ENCODE measurements at places on chromosomes 16 and 17.

DNA sequence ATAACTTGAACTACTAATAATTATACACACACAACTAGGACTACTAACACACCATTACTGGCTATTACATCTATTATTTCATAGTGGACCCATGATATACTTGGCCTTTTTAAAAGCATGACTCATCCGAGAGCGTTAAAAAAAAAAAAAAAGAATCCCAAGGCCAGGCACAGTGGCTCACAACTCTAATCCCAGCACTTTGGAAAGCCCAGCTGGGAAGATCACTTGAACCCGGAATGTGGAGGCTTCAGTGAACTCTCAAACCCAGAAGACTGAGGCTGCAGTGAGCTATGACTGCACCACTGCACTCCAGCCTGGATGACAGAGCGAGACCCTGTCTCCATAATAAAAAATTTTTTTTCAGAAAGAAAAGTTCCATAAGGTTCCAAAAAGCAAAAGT lies 3.1 kb downstream of the GLG1 start:
- no peak for DNase-seq

DNA sequence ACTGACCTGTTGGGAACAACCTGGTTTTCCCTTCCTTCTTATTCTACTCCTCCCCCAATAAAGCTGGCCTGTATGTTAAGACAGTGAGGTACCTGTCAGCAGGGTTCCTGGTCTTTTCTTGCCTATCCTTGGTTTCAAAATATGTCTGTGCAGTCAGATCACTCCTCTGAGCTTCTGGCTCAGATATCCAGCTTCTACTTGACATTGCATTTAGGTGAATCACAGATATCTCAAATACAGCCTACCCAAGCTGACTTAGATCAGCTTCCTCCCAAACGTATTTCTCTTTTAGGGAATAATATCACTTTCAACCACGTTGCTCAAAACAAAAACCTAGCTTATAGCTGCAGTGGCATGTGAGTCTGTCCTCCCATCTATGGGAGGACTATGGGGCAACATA lies 48.7 kb downstream of the TEX14 start:
- DNase-seq, result no peak

DNA sequence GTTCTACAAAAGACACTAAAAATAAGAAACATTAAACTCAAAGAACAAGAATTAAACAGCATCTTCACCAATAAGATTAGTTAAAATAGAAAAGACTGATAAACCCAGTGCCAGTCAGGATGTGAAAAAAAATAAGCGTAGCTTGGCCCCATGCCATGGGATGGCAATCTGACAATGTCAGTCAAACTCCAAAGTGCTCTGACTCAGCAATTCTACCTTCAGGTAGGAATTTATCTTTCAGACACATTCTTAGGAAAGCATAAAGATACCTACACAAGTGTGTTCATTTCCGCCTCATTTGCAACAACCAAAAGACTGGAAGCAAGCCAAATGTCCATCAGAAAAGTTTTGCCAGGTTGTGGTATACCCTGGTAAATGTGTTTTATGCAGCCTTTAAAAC lies 9.1 kb upstream of the MPO start:
- no peak for DNase-seq

GRCh38 chr16:67661886-67662652 lies 1.3 kb downstream of the PARD6A start:
- DNase-seq, result no peak

- no peak for DNase-seq
These were observed 33.1 kb upstream of the COL1A1 start for GRCh38 chr17:50234581-50234980.

- DNase-seq, result peak; percentile 20
These were observed 4.8 kb downstream of the RPA1 start for GRCh38 chr17:1834380-1835149.

GRCh38 chr16:88785106-88785924 lies at the start of gene PIEZO1:
PIEZO1 (minus strand) TSS chr16:88785220; CDS start chr16:88784964, 256 bp downstream.
- DNase-seq, result peak; percentile 91

GRCh38 chr17:50593321-50593720 lies 32.8 kb downstream of the CACNA1G start:
- DNase-seq, result no peak

DNA sequence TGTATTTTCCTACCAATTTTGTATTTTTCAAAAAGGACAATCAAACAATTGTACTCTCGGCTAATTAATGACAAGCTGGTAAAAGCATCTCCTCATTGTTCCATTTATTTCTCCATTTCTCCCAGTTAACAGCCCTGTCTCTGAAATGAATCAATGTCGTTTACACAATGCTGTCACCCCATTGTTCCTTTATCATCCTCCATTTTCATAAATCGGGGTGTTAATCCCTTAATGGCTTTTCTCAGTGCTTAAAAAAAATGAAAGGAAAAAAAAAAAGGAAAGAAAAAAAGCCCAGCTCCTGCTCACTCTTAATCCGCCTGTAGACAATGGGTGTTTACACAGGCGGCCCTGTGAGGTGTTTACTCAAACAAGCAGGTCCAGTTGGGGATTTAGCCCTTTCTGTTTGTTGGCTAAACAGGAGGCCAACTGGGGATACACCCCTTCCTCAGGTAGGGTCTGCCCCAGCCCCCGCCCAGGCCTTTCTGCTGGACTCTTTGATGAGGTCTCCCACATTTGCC lies 86.8 kb upstream of the SALL1 start:
- DNase-seq, result no peak

DNA sequence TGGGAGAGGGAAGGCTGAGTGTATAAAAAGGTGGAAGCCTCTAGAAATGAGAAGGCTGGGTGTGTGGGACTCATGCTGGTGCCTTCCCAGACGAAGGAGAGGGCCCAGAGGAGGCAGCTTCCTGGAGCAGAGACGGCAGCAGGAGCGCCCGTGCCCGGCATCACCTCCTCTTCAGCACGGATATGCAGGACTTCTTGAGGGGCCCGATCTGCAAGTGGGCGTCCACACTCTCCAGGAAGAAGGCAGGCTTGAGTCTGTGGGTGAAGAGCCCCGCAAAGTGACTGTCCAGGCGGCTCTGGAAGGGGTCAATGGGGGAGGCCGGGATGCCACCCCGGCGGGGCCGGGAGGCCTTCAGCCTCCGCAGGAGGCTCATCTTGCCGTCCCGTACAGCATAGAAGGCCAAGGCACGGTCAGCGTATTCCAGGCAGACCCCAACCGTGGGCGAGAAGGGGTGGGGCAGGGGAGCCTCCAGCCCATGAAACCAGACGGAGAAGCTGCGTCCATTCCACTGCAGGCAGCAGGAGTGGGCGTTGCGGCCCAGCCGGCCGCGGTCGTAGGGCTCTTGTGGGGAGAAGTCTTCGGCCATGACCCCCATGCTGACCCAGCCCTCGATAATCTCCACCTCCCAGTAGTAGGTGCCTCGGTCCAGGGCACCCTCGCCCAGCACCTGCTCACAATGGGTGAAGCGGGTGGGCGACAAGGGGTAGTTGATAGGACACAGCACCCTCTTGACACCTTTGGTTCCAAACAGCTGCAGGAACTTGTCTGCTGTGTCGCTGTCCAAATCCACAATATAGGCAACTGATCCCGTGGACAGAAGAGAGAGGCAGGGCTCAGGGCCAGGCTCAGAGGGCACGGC lies 3.8 kb downstream of the TRIM47 start:
- no peak for DNase-seq

DNA sequence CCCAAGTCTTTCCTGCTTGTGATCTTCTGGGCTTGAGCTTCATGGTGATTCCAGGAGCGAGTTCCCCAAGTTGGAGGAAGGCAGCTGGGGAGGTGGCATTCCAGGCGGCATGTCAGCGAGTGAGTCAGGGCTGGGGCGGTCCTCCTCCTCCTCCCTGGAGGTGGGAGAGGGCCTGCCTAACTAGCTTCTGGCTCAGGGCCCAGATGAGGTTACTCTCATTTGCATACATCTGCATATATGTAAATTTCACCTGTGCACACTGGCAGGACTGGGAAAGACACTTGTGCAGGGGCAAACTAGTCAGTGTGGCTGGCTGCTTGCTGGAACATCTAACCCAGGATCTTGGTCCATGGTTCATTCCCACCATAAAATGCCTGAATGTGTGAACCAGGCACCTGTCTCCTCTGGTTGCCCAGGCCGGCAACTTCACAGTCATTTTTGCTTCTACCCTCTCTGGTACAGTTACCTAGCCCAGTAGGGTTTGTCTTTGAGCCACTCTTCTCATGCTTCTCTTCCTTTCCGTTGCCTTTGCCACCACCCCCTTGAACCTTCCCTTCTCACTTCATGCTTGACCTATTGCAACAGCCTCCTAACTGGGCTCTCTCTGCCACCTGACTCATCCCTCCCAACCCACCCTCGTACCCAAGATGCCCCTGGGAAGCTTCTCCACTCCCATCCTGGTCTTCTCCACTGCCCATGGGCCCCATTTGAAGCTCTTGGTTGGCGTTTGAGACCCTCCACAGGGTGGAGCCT lies 9.6 kb upstream of the DLX4 start:
- DNase-seq, result no peak

DNA sequence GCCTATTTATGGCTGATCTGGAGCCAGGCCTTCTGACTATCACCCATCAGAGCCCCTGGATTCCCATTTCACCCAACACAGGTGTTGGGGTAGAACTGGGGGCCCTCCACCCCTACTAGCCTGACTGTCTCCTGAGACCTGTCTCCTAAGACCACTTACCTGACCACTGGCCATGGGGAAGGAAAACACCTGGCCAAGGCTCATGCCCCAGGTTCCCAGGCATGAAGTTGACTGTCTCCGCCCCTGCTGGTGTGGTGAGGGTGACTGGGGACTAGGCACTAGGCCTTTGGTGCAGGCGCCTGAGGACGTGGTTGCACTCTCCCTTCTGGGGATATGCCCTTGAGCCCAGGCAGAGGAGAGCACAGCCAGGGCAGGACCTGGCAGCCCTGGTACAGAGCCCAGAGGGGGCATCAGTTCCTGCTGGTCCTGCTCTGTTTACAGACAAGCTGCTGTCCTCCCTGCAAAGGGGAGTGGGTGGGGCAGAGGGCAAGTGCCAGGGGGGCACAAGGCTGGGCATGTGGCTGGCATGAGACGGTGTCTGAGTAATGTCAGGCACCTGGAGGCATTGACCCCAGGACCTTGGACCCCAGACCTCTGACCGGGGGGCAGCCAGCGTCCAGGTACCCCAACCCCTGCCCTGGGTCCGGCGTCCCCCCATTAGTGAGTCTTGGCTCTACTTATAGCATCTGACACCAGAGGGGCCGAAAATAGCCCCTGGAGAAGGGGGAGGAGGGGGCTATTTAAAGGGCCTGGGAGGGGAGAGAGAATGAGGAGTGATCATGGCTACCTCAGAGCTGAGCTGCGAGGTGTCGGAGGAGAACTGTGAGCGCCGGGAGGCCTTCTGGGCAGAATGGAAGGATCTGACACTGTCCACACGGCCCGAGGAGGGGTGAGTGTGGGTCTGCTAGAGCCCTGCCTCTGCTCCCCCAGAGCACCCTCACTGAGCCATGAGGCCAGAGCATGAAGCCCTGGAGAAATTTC lies at the start of gene TCAP:
TSS of gene TCAP (plus strand) at position 769 of the 981 bp plus-strand sequence. CDS start at position 780, 11 bp downstream.
- no peak for DNase-seq

DNA sequence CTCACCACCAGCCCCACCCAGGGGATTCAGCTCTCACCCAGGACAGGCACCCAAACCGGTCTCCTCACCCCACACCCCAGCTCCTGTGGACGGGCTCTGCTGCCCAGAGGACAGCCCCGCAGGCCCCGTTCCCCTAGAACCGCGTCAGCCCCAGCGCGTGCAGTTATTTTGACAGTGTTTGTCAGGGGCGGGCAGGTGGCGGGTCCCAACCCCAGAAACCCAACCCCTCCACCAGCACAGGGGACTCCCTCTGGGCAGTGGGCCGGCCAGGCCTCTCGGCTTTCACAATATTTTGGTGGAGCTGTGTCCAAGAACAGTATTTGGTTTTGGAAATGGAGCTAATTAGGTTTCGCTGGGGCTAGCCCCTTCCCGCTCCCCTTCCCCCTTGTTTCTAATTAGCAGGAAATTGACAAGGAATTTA lies 44.8 kb downstream of the BAHCC1 start:
- no peak for DNase-seq

GRCh38 chr16:21302898-21303528 lies 24.9 kb upstream of the CRYM start:
- no peak for DNase-seq

GRCh38 chr16:23464196-23464595 lies 11.2 kb upstream of the COG7 start:
- no peak for DNase-seq

DNA sequence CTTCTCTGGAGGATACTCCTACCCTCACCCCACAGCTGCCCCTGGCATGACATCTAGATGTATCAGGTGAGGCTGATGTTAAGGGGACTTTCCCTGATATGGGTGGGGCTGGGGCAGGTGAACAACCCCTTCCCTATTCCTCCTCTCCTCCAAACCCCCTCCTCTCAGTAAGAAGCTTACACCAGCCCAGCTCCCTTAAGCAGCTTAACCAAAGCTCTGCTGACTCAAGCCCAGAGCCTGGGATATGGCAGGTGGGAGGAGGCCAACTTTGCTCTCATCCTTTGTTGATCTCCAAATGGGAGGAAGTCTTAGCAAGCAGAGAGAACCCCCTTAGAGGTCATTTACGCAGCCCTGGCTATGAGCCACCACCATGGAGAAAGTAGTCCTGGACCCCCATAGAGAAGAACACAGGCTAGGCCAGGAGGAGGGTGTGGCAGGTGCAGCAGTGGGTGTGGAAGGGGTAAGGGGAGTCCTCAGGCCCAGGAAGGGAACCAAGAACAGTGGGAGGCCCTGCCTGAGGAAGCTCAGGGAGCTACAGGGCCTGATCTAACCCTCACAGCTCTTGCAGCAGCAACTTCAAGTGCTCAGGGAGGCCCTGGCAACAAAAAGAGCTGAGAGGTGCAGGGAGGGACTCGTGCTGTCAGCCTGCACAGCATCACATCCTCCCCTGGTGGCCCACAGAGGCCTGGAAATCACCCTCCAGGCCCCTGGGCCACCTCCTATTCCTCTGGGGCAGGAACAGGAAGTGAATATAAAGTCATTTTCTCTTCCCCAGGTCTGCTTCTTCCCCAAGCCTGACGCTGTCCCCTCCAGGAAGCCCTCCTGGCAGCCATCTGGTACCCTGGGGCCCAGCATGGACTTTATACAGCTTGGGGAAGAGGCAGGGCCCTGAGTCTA lies 2.9 kb downstream of the UNC119 start:
- peak; percentile 77 for DNase-seq

DNA sequence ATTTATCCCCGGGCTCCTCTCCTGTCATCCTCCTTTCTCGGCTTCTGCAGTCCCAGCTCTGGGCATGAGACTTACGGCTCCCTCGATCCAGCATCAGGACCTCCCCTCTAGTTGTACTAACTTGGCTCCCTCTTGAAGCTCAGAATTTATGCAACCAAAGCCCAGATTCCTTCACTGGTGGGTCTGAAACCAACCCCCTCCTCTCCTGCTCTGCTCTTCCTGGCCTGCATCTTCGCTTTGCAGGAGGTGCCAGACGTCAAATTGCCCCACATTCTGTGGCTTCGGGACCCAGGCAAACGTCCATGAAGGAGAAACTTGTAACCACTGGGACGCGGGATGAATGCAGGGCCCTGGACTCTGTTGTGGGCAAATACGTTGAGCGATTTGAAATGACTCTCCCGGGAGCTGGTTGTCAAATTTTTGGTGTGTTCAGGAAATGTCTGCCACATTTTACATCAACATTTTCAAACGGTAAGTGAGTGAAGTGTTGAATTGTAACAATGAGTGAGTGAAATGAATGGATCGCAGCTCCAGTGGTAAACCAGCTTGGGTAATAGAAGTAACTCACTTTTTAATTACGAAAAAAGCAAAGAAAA lies 29.3 kb upstream of the ELAC2 start:
- DNase-seq, result no peak

- no peak for DNase-seq
These were observed 41.1 kb downstream of the AHSP start for GRCh38 chr16:31568577-31569359.

- no peak for DNase-seq
These were observed 16.0 kb upstream of the SCNN1B start for GRCh38 chr16:23286131-23286532.
